Fibroblast of skin of back (primary cell): ENCODE measurements at places on chromosomes 5 and 9.
A peak's percentile ranks its signal among the peaks of the same experiment; 100 is the strongest.

GRCh38 chr5:146006470-146007190 lies 70.3 kb downstream of the SH3RF2 start:
- DNase-seq = no peak

- DNase-seq = peak; percentile 33
These were observed 213.0 kb upstream of the TARS1 start for GRCh38 chr5:33227746-33228145.

GRCh38 chr5:173235499-173236394 lies 741 bp upstream of the NKX2-5 start:
- DNase-seq = no peak

GRCh38 chr9:110140276-110140675 lies 67.7 kb downstream of the C9orf152 start:
- DNase-seq = no peak

DNA sequence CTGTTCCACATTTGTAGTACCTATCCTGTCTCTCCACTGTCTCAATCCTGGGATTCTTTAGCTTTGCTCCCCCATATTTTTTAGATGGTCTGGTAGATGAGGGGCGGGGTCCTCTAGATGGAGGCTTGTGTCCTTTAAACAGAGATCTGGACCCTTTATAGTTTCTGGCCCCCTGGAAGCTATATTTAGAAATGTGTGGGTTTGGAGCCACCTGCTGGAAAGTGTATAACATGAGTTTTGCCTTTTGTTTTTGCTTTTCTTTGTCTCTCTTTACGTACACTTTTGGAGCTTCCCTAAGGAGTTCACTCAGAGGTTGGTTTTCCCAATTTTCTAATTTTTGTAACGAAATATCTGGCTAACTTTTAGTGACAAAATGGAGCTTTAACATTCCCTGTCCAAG lies 110.7 kb downstream of the CFAP95 start:
- DNase-seq = no peak
